ENCODE measurements at places on chromosomes 3 and 15.

DNA sequence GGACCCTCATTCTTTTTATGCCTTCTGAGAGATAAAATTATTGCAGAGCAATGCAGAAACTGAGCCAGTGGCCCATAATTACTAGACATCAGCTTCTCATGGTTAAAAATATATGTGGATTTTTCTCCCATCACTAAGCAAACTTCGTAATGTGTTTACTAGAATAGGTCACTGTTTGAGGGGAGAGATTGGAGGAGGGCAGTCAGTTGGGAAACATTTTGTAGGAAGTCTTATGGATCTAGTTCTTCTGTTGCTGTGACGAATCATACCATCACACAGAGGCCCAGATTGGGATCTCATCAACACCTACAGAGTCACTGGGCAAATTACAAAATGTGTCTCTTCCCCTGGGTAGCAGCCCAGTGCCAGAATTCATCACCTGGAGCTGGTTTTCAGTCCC, 81.4 kb downstream of the PDE8A start:
- DNase-seq, result peak; percentile 5

GRCh38 chr3:12959410-12959809, 113.8 kb downstream of the IQSEC1 start:
- no peak for DNase-seq

DNA sequence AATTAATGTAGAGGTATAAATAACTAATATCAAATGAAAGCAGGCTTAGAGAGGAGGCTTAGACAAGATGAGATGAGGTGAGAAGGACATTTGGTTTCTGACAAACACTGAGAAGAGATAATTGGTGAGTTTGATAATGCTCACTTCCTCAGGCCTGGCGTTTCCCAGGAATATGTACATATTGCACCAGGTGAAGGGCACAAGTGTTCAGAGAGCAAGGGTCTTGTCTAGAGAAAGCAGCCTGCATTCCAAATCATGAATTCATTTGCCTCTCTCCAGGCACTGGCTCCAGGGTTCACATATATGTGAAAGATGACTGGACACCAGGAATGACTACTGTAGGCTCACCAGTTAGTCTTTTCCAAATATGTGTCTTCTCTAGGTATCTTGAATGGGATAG, 48.0 kb upstream of the LPP start:
- DNase-seq, result no peak

- no peak for DNase-seq
Measured at GRCh38 chr15:78392430-78392829, 45.6 kb upstream of the IREB2 start.

DNA sequence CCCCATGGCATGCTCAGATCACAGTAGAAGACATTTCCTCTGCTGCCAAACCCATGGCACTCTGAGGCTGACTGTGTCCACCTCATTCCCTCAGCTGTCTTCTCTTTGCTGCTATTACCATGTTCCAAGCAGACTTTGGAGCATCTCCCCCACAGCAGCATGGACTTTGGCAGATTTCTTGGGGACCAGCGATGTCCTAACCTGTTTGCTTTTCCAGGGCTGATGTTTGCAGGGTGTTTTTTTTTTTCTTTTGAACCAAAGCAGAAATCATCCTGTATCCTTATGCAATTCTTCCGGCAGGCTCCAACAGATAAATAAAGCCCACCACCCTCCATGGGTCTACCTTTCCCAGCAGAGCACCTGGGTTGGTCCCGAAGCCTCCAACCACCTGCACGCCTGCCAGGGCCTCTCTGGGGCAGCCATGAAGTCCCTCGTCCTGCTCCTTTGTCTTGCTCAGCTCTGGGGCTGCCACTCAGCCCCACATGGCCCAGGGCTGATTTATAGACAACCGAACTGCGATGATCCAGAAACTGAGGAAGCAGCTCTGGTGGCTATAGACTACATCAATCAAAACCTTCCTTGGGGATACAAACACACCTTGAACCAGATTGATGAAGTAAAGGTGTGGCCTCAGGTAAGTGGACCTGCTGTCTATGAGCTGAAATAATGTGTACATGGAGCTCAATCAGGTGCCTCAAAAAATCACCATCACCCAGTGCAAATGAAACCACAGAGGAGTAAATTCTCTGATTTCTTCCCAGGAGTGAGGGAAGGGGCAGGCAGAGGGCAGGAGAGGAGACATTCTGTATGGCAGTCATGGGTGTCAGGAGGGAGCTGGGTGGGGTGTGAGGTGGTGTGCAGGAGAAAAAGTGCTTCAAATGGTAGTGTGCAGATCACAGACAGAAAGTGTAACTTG, at the start of gene AHSG:
Gene AHSG (plus strand): TSS at position 340 of the 916 bp plus-strand sequence. CDS start 82 bp downstream, at position 422.
- DNase-seq, result no peak

DNA sequence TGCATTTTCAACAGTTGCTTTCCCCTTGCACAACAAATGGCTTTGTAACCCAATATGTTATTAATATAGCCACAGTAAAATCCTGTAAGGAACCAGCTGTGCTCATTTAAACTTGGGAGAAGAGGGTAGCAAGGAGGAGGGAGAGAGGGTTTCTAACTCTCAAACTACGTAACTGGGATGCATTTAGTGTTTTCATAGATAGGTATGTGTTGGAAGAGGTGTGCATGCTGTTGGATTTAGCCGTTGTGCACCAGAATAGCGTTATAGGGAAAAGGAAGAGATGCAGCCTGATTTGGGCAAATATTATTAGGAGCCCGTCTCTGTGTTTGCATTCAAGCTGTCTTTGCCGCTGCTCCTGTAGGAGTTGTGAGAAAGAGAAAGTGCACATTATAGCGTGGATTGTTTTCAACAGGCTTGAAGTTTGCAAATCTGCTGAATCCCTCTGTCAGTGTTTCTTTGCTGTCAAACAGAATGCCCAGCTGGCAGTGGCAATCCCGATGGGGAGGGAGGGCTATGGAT, 39.4 kb downstream of the ARPP21 start:
- DNase-seq, result no peak

- no peak for DNase-seq
Measured at GRCh38 chr3:40871394-40871793, 327.9 kb upstream of the CTNNB1 start.

DNA sequence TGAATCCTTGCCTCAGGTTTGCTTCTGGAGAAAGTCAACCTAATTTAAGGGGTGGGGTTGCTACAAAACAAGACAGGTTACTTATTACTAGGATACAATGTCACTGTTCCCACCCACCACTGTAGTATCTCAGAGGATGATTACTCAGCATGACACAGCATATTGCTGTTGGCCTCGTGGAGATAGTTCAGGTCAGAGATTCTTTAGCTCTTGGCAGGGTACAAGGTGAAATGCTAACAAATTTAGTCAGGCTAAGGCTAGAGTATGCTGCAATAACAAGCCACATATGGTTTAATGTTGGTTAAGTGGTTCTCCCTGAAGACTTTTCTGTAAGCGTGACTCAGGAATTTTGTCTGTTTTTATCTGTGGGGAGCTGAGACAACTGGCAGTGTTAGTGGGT, 161.8 kb downstream of the EDEM1 start:
- DNase-seq, result peak; percentile 4

GRCh38 chr15:38846346-38846745, 281.7 kb upstream of the RASGRP1 start:
- peak; percentile 64 for DNase-seq

Data from AG10803 (cell line).